CD8-positive, alpha-beta memory T cell (primary cell): ENCODE measurements at places on chromosomes 5 and 9. TPM values are rescaled to one million over a fixed set of nuclear protein-coding genes. Genes with fewer than 3 reads are reported as not detected.

DNA sequence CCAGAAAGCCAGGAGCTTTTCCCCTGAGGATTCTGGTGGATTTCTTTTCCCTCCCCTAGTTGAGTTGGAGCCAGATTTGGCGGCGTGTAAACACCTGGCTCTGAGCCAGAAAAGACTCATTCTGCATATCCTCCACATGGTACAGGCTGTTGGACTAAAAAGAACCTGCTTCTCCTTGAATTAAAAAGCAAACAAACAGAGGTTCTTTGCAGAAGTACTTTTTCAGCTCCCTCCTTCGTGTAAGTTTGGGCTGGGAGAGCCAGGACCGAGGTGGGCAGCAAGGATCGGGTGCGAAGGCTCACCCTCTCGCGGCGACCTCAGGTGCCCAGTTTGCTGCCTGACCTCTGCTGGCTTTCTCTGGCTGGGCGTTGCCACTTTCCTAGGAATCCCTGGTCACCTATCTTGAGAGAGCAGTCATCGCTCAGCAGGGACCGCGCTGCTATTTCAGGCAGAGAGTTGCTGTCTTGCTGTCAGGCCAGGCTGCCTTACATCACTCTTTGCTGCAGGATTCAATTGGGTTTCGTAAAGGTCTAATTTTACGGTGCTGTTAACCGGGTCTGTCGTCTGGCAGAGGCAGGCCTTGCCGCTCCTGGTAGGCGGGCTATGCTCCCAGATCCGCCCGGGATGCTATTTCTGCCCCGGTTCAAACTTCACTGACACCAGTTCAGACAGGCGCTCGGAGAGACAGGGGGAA is 3.2 kb downstream of the PAPPA start:
- H3K27me3 ChIP-seq = peaks cover 4% of the 10 kb centered on the region
- DNase-seq = no peak
- no peak overlapping the region for H3K27ac ChIP-seq
- no peaks in the 10 kb centered on the region for H3K4me1 ChIP-seq

Gene IL12B
- total RNA-seq = not detected

- no peak overlapping the region for H3K4me3 ChIP-seq
- no peaks in the 10 kb centered on the region for H3K36me3 ChIP-seq
- no peak for DNase-seq
- H3K4me1 ChIP-seq = no peaks in the 10 kb centered on the region
These were observed 59.7 kb upstream of the NEURL1B start for GRCh38 chr5:172581315-172581714.

DNA sequence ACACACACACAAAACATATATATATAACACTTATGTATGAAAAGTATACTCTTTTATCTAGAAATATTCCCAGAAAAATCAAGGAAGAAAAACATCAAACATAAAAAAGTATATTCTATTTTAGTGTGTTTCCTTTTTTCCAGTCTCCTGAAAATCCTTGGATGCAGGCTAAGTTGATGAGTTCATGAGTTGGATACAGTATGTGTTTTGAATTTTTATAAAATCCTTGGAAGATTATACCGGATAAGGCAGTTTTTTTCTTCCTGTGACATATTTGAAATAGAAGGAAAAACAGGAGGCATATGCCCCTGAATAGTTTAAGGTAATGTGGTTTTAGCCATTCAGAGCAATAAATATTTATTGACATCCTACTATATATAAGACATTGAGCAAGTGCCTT is 203.6 kb downstream of the SNX18 start:
- H3K4me3 ChIP-seq = no peak overlapping the region
- DNase-seq = no peak
- no peaks in the 10 kb centered on the region for H3K36me3 ChIP-seq
- H3K27me3 ChIP-seq = no peaks in the 10 kb centered on the region
- H3K4me1 ChIP-seq = no peaks in the 10 kb centered on the region
- H3K27ac ChIP-seq = no peak overlapping the region

DNA sequence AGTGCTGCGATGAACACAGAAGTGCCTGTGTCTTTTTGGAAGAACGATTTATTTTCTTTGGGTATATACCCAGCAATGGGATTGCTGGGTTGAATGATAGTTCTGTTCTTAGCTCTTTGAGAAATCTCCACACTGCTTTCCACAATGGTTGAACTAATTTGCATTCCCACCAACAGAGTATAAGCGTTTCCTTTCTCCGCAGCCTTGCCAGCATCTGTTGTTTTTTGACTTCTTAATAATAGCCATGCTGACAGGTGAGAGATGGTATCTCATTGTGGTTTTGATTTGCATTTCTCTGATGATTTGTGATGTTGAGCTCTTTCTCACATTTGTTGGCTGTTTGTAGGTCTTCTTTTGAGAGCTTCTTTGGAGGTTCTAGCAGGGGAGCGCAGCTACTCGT is 134.6 kb downstream of the TENT4A start:
- no peaks in the 10 kb centered on the region for H3K4me1 ChIP-seq
- H3K27me3 ChIP-seq = no peaks in the 10 kb centered on the region
- H3K36me3 ChIP-seq = no peaks in the 10 kb centered on the region

DNA sequence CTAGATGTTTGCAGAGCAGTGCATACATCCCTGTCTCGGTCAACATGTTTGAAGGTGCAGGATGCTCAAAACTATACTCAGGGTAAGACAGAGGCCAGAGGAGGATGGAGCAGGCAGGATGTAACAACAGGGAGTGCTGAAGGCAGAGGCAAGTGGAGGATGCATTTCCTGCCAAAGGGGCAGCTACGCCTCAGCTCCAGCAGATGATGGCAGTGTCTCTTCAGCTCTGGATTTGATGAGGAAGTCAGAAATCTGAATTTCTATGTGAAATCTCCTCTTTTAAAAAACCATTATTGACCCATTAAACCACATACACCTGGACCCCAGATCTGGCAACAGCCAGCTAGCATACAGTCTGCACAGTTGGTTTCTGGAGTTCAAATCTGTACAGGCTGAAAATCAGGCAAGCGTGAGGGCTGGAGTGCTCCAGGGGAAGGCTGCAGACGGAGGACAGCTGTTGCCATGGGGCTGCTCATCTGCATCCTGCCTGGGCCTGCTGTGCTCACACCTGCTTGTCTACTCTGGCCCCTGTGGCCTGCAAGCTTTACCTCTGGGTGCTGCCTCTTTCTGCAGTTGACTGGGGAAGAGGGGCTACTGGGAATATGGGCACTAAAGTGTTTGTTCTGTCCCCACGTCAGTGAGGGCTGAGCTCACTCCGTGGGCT is 152.9 kb upstream of the SLC28A3 start:
- no peak overlapping the region for H3K4me3 ChIP-seq
- H3K36me3 ChIP-seq = no peaks in the 10 kb centered on the region
- no peaks in the 10 kb centered on the region for H3K4me1 ChIP-seq
- DNase-seq = no peak

DNA sequence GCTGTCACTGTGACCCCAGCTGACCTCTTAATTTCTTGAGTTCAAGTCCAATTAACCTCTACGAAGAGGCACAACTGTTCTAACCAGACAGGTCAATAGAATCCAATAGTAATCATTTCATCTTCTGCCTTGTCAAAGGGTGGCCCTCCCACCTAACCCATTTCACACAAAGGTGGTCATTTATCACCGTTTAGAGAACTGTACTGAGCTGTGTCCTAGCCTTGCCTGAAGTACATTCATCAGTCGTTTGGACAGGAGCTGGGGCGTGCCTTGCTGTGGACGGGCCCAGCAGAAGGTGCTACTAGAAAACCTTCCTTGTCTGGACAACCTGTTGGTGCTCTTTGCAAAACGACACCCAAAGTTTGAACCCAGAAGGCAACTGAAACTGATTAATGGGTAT is 605.4 kb downstream of the ISL1 start:
- no peaks in the 10 kb centered on the region for H3K4me1 ChIP-seq
- DNase-seq = no peak

Gene C5orf34
- 9.0 TPM for total RNA-seq
